ENCODE measurements at places on chromosomes 3 and 15.

DNA sequence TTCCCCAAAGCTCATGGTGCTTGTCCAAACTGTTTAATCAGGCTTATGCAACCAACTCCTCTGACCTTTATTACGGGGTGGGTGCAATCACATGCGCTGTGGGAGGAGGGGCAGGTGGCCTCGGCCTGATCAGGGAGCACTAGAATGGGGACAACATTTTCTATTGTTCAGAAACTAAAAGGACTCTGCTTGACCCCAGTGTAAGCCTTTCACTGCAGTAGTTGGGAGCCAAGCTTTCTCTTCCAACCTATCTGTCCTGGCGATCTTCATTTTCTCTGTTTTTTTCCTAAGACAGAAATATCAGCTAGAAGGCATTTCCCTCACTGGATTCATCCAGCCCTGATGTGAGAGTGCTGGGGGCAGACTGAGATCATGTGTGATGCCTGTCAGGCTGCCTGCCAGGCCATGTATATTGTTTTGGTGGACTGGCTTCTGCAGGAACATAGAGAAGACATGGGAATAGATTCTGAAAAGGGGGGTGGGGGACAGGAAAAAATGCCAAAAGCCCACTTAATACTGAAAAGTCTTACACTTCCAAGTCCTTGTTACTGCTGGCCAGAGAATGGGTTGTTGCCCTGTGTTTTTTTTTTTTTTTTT is 627.0 kb upstream of the TBL1XR1 start:
- DNase-seq: no peak

DNA sequence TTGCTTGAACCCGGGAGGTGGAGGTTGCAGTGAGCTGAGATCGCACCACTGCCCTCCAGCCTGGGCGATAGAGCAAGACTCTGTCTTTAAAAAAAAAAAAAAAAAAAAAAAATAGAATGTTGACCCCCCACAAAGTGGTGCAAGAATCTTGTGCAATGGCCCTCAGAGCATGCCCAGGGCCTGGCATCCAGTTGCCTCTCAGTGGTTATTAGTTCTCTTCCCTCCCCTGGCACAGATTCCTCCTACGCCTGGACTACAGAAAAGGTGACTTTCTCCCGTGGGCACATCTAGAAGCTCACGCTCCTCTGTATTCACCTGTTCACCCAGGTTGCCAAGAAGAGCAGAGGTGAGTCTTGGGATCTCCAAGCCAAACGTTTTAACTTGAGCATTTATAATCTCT is 36.7 kb downstream of the ACSBG1 start:
- no peak for DNase-seq

GRCh38 chr3:99833617-99834205 is 16.0 kb downstream of the CMSS1 start:
- no peak for DNase-seq

DNA sequence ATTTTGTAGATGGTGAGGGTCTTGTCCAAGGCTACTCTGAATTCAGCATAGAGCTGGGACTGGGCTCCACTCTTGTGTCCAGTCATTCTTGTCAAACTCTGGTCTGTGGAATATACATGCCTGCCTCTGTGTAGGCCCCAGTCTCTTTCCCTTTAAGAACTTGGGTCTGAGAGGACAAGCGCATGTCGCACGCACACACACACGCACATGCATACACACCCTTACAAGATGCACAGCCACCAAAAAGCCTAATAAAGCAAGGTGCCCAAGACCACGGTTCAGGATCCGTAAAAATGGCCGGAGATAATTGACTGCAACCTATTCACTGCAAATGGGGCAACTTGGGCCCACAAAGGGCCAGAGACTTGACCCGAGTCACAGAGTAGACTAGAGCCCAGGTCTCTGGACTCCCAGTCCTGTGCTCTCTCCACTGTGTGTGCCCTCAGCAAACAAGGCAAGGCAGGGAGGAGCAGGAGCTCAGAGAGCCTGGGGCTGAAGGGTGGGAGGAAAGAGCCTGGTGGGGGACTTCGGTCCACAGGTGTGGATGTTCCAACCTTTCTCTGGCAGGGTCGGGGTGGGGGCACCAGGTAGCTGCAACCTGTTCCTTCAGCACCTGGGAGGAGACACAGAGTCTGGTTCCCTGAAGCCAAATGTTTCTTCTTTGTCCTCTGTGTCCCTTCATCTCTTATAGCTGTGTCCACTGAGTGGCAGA is 914 bp upstream of the PAQR5 start:
- DNase-seq: no peak

- no peak for DNase-seq
Observed at GRCh38 chr3:14487086-14487485, 53.1 kb downstream of the GRIP2 start.

DNA sequence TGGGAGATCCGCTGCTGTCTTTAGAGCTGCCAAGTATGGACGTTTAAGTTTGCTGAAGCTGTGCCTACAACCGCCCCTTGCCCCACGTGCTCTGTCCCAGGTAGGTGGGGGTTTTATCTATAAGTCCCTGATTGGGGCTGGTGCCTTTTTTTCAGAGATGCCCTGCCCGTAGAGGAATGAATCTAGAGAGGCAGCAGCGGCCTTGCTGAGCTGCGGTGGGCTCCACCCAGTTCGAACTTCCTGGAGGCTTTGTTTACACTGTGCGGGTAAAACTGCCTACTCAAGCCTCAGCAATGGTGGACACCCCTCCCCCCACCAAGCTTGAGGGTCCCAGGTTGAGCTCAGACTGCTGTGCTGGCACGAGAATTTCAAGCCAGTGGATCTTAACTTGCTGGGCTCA is 83.4 kb upstream of the FGF7 start:
- DNase-seq: no peak

- no peak for DNase-seq
Observed at GRCh38 chr3:30435861-30436331, 170.5 kb upstream of the TGFBR2 start.

GRCh38 chr3:130850044-130850797 is 43.7 kb upstream of the ATP2C1 start:
- DNase-seq: peak; percentile 33

DNA sequence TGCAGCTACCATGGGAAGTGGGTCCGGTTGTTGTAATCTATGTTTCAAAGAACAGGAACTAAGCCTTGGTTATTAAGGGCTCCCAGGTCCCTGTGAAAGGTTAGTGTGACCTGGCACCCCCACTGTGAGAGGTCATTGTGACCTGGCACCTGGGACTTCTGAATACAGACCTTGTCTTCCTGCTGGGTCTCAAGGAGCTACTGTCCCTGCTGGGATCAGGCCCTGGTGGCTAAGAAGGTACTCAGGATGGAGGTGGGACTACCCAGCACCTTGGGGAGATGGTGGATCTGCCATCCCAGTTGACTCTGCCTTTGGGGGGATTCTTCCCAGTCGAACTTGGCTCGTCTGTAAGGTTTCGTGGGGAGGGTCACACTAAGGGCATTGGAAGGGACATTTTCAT is 10.3 kb upstream of the SLCO2A1 start:
- no peak for DNase-seq

GRCh38 chr3:13524979-13525669 is 23.8 kb upstream of the FBLN2 start:
- DNase-seq: no peak

- no peak for DNase-seq
Observed at GRCh38 chr15:46660096-46660842, 1025.4 kb downstream of the SQOR start.

DNA sequence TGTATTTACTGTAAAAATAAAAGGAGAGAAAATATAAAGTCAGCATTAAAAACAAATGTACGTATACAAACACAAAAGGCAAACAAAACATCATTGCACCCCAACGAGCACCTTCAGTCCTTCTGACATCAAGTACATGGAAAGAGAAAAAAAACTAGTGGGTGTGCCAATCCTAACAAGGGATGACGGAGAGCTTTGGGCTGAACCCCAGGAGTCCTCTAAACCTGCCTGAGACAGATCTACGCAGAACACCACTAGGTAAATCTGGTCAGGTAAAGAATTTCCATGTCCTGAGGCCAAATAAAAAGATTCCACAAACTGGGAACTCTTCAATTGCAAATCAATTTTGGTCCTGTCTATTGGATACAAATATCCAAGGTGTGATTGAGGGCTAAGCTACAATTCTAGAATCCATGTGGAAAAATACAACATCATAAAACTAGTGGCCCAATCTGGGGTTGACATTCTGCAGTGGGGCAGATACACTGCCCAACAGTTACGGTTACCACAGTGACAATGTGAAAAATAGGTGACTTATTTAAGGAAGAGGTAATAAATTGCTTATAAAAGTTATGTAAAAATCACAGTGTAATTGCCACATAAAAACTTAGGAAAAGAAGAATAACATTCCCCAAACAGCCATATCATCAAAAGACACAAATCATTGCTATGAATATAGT is 14.2 kb downstream of the IFT80 start:
- no peak for DNase-seq

- DNase-seq: no peak
Observed at GRCh38 chr3:197746801-197747237, 2.9 kb upstream of the FYTTD1 start.

DNA sequence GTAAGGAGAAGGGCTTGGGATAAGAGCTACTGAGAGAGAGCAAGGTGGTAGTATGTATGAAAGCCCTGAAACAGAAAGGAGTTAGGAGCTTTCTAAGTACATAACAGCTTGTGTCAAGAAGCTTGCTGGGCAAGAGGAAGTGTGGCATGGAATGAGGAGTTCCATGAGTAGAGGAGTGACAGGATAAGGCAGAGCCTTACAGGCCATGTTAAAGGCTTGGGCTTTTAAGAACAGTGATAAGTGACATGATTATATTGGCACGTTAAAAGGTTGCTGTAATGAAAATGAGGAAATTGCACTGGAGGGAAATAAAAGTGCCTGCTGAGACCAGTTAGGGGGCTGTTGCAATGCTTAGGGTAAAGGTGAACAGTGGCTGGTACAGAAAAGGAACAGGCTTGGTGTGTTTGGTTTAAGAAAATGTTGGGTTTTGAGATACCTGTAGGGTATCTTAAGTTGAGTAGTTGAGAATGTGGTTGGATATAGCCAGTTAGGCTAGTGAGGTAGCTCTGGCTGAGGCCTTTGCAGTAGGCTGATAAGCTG is 49.0 kb downstream of the MEF2A start:
- DNase-seq: no peak

GRCh38 chr15:96020133-96020532 is 310.4 kb upstream of the NR2F2 start:
- no peak for DNase-seq

DNA sequence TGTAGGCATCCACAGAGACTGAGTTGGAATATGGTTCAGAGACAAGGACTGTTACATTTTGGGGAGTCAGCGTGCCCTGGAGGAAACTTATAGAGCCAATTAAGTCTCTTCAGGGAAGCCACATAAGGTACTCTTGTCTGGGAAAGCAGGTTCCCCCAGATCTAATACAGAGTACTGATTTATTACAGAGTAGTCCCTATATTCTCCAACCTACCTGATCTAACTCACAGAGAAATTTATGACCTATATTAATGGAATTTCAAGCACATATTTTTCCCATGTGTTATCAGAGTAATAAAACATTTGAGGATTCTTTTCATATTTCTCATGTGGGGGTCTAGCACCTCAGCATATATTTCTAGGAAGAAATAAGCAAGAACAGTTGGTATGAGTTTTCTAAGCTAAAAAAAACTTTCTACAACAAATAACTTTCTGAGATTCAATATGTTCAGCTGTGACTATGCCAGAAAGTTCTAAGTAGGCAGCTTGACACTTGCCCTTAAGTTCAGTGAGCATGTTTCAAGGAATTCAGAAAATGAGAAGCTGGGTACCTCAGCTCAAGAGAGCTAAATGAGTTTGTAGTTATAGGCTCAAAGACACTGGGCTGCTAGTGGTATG is 75.3 kb upstream of the COL8A1 start:
- no peak for DNase-seq

- peak; percentile 53 for DNase-seq
Observed at GRCh38 chr3:187744169-187745151, 808 bp downstream of the BCL6 start.

DNA sequence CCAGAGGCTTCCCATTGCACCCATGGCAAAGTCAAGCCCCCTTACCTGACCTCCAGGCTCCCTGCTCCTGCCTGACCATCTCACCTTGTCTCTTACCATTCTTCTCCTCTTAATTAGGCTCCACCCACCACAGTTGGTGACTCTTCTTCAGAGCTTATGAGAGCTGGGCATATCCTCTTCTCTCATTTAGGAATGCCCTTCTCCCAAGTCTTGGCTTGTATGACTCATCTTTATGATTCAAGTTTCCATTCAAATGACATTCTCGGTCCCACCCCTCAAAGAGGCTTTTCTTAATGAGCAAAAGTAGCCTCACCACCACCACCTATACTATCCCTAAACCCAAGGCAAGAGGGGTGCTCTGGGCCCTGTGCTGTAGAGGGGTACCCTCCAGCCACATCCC is 55.3 kb upstream of the NUDT16 start:
- DNase-seq: no peak

GRCh38 chr3:158935846-158936245 is 134.0 kb downstream of the MFSD1 start:
- DNase-seq: no peak

DNA sequence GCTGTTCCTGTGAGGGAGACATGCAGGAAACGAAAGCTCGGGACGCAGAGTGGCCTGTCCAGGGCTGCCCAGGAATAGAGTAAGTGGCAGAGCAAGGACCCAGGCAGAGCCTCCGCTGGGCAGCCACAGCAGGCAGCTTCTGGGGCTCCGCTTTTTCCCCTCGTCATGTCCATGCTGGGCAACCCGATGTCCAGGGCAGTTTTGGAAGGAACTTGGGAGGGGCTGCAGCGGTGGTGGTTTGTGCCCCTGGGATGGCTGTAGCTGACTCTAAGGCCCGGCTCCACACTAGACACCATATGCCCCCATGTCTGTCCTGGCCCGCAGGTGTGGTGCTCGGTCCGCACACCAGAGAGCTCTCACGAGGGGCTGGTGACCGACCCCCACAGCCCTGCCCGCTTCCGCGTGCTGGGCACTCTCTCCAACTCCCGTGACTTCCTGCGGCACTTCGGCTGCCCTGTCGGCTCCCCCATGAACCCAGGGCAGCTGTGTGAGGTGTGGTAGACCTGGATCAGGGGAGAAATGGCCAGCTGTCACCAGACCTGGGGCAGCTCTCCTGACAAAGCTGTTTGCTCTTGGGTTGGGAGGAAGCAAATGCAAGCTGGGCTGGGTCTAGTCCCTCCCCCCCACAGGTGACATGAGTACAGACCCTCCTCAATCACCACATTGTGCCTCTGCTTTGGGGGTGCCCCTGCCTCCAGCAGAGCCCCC is 7.1 kb upstream of the PSMD2 start:
- no peak for DNase-seq

DNA sequence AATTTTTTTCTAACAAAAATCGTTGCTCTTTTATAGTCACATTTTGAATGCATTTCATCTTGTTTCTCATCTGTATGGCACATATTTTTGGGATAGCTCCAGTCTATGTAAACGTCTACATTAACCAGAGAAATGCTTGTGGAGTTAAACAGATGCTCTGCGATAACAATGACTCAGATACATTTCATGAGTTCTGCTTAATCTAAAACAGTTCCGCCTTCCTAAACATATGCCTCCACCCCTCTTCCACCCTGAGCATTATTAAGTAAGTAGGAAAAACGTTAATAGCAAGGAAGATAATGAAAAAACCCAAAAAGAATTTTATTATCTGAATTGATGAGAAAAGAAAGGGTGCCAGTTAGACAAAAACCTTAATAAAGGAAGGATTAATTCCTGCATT is 396.1 kb downstream of the TUSC7 start:
- DNase-seq: no peak
